ENCODE measurements at places on chromosomes 1 and 21.

DNA sequence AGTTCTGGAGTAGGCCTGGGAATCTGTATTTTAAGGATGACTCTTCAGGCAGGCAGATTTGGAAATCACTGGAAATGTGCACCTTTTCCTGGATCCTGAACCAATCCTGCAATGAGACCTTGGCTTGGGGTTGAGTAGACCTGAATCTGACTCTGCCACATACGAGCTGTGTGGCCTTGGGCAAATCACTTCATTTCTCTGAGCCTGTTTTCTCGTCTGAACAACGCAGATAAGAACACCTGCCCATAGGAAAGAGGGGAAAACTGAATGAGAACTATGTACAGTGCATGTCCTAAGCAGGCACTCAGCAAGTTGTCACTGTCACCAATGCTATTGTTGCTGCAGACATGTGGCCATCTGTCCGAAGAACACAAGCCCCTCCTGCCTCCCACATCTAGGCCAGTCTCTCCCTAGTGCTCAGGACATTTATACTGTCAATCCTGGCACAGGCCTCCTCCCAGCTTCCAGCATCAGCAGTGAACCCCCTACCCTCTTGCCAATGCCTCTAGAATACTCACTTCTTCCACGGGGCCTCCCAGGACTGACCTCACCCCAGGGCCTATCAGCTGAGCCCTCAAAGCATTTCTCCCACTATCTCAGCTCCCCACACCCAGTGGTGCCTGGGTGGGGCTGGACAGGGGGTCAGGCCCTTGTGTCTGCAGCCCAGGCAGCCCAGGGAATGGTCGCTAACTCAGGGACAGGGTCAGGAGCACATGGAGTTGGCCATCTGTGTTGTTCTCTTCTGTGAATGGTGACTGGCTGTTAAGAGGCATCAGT is 88.8 kb upstream of the ZBTB40 start:
- no peak for DNase-seq

DNA sequence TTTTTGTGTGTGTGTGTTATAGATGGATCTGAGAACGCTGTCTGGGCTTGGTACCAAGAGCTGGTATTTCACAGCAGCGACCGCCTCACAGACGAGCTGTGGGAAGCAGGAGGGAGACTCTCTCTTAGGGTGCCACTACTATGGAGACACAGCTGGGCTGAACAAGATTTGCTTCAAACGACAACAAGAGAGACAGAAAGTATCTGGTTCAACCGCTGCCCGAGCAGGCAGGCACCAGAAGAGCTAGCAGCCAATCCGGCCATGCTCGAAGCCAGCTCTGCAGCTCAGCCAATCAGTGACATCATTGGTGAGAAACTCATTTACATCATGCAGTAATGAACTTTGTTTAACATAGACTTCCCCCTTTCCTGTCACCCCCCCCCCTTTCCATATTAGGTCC is 341.3 kb downstream of the USP25 start:
- no peak for DNase-seq

GRCh38 chr1:44676484-44677200 is 2.1 kb downstream of the ARMH1 start:
- DNase-seq: no peak

GRCh38 chr1:67618285-67619018 is 66.5 kb upstream of the GADD45A start:
- DNase-seq: no peak

DNA sequence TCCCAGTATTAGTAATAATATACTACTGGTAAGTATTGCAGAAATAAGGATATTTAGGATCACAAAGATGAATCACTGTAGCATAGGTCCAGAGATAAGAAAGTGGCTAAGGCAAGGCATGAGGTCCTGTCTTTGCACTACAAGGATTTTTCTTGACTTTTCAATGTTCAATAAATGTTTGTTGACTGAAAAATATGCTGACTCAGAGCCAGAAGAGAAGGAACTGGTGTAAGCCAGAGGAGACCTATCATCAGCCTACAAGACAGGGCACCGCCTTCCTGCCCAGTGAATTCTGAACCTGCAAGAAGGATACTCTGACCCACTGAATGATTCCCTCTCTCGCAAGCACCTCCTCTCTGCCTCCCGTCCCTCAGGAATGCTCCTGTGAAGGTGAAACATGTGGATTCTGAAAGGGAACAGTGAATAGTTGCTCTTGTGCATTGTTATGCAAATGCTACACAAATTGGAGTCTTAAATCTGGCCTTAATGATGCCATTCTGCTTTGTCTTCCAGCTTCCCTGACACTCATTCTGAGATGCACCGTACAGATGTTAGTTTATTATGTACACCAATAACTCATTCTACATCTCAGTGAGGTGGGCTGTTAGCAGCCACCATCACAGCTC is 540.0 kb downstream of the OMA1 start:
- no peak for DNase-seq

- no peak for DNase-seq
Observed at GRCh38 chr1:154860156-154860870, 9.8 kb downstream of the KCNN3 start.

- no peak for DNase-seq
Observed at GRCh38 chr1:14662116-14662515, 63.6 kb downstream of the KAZN start.

- no peak for DNase-seq
Observed at GRCh38 chr1:100860397-100860991, 34.1 kb downstream of the EXTL2 start.

- DNase-seq: no peak
Observed at GRCh38 chr1:29719253-29719652, 482.9 kb downstream of the PTPRU start.

GRCh38 chr1:201347498-201348210 is 29.8 kb downstream of the TNNT2 start:
- no peak for DNase-seq

GRCh38 chr21:17491716-17492414 is 21.0 kb upstream of the CXADR start:
- DNase-seq: no peak

GRCh38 chr21:29148530-29148929 is 18.1 kb downstream of the MAP3K7CL start:
- no peak for DNase-seq

DNA sequence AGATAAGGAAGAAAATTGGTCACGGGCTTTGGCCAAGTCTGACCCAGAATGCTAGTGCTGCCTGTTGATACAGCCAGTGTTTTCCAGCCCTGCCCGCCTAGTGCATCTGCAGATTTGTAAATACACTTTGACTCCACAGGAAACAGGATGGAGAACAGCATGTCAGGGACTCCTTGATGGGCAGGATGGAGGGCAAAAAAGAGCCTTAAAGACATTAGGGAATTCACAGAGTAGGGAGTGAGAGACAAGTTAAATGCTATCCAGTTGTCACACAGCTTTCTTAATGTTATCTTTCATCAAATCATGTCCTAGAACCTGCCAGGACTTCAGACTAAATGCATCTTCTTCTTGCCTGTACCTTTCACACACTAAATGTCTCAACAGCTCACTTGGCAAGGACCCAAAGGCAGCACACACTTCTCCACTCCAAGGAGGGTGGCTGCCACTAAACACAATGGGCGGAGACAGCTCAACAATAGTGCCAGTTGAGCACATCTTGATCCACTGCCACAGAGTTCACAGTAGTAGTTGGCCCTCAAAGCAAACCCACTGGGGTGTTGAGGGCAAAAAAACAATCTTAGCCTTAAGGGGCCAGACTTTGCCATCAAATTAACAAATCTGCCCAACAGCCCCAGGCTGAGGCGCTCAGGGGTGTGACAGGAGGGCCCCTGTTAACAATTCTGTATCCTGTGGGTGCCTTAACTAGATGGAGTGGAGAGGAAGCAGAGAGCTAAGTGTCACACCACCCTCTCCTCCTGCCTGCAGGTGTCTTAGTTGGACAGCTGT is 2.7 kb downstream of the HIVEP3 start:
- DNase-seq: no peak

- no peak for DNase-seq
Observed at GRCh38 chr1:246678816-246679793, 45.1 kb upstream of the SCCPDH start.

GRCh38 chr1:188249811-188250210 is 1421.1 kb downstream of the PLA2G4A start:
- no peak for DNase-seq

DNA sequence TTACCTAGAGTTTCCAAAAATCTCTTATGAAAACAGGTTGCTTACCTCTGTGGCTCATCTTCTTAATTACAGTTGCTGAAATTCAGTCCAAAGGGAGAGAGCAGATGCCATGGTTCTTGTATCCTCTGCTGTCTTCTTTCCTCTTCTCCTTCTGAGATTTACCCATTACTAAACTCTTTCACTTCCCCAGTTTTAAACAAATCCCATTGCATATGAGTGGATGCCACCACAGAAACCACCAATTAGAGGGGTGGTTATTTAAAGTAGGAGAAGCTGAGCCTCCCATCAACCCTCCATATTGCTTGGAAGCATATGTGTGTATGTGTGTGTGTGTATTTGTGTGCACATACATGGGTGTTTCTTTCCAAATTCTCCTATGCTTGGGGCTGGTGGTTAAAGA is 128.5 kb upstream of the KCNK1 start:
- DNase-seq: no peak

DNA sequence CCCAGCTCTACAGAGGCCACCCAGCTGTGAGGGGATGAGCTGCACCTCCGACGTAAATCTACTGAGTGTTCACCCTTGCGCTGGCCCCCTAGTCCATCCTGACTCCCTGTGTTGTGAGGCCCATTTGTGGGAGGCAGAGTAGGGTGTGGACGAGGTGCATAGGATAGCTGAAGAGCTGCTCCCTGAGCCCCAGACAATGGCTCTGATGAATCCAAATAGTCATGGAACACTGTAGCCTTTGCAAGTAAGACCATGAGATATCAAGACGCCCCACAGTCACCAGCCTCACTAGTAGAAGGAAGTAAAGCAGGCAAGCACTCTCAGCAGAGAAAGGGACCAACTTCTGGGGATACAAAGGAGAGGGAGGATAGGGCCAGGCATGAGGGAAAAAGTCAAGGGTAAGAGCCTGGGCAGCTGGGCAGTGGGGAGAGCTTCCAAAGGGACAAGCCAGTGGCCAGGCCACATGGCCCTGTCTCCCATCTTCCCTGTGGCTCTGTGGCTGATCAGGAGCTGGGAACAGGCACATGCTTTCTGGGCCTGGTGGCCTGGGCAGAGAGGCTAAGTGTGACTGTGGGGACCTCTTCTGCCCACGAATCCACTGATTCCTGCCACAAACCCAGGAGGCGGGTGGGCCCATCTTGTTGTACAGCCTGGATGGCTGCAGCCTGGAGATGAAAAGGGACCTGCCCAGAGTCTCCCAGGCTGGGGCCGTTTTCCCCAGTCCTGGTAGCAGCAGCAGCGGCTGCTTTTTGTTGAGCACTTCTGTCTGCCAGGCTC is 55.5 kb upstream of the EPS8L3 start:
- no peak for DNase-seq

DNA sequence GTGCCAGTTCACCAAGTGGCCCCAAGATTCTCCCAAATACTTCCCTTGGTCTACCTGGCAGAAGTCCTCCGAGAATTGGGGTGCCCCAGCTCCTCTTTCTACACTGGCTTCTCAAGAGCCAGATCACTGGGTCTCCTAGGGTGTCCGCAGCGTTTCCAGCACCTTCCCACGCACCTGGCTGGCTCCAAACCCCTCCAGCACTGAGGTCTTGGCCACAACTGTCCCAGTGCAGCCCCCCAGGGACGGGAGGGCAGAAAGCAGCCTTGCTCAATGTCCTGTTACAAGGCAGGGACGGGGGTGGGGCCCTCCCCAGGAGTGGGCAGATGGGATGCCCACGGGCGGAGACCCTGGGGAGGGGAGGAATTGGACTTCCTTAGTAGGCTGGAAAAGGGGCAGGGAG is 1.1 kb downstream of the ECE1 start:
- DNase-seq: no peak

GRCh38 chr21:37849506-37850102 is 66.7 kb downstream of the KCNJ6 start:
- no peak for DNase-seq

DNA sequence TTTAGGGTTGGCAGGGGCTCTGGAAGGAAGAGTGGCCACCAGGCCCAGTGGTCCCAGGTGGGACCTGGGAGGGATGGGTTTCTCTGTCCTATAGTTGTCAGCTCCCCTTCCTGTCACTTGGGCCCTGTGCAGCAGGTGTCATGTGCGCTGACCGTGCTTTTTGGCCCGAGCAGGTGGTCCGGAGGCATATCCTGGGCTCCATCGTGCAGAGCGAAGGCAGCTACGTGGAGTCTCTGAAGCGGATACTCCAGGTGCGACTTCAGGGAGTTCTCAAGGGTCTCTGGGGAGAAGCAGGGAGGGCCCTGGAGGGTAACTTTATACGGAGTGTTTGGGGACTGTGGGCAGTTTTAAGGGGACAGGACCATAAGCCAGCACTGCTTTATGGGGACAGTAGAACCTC is 82.2 kb downstream of the ARHGEF10L start:
- DNase-seq: no peak

DNA sequence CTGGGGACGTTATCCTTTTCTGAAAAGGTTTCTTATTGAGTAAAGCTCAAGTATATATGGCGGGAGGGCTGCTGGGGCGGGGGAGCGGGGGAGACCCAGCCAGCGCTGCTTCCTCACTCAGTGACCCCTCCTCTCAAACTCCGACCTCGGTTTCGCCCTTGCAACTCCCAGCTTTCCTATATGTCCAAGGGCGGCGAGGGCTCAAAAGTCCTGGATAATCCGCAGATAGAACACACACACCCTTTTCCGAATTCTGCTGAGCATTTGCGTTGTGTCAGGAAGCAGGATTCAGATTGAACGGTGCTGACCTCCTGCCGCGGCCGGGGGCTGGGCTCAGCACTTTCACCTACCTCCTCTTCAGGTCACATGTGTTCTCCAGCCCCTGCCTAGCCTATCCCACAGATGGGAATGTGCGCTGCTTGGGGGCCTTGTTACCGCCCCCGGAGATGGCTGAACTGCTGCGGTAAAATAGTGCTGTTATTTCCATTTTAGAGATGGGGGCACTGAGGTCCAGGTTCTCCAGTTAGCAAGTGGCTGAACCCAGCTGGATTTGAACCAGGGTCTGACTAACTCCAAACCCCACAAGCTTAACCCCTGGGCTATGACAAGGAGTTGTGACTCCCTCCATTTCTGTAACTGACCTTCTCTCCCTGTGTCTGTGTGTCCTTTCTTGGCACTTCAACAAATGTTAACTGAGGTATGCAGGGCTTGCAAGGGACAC is 795 bp upstream of the AHDC1 start:
- no peak for DNase-seq

GRCh38 chr21:43306391-43306790 is 120.5 kb downstream of the SIK1 start:
- DNase-seq: peak; percentile 42
